ENCODE measurements at places on chromosomes 4 and X. TPM values are rescaled to one million over a fixed set of nuclear protein-coding genes. Genes with fewer than 3 reads are reported as not detected.

GRCh38 chr4:151874328-151874727 is 113.5 kb upstream of the GATB start:
- DNase-seq: no peak

- peak; percentile 57 for DNase-seq
Measured at GRCh38 chrX:38627683-38628082, 66.3 kb downstream of the TSPAN7 start.

DNA sequence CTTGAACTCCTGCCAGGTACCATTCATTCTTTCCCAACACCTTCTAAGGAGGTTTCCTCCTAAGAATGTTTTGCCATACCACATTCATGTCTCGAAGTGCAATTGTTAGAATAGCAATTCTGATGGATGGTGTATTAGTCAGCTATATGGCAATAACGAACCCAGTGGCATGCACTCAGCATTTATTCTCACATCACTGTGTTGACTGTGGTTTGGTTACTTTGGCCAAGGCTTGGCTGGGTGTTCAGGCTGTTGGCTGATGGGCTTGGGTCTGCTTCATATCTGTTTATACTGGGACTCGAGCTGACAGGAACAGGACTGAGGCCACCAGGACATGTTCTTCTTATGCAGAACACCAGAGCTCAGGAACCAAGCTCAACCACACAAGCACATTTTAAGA is 31.7 kb downstream of the PSAPL1 start:
- peak; percentile 26 for DNase-seq

- peak; percentile 85 for DNase-seq
Measured at GRCh38 chr4:40672528-40673522, 43.2 kb upstream of the RBM47 start.

DNA sequence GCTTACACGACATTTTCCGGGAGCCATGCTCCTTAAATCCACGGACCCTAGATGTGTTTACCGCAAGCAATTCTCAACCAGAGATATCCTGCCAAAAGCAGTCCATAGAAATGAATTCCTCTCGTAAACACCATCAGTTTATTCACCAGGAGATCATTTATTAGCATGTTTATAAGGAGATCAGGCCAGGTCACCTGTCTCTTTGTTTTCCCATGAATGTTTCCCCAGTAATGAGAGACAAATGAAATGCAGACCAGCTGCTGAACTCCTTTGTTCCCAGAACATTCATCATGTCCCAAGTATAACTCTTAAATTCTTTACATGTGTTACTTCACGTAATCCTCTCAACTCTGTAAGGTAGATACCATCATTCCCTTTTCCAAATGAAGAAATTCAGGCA is 137.1 kb downstream of the DDX53 start:
- DNase-seq: no peak

DNA sequence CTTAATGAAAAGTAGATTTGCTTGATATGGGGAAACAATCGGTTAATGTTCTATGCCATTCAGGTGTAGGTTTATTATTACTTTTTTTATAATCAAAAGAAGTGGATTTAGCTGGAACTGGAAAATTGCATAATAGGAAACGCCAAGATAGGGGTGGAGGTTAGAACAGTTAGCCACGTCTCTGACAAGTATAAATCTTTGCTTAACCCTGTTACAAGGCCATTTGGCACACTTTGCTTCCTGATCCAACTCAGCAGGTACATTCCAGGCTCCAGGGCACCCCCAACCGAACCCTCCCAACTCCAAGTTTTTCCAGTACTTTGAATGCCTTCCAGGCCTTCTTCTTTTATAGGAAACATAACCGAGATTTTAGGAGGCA is 50.6 kb upstream of the ACSL4 start:
- peak; percentile 84 for DNase-seq

DNA sequence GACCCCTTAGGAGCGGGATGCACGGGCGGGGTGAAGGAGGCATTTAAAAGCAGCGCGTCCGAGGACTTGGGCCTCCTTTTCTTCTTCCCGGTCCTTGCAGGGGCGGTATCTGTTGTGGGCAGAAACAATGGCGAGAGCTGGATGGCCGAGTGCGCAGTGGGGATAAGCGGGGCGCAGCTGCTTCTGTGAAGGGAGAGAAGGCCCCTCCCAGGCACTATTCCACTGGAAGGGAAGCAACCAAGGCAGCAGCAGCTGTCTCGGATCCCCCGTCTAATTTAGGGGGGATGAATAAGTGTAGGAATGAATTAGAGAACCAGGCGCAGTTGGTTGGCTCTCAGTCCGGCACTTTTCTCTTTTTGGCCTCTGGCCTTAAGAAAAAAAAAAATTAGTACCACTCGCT is 995 bp downstream of the SMARCA5 start:
- DNase-seq: peak; percentile 48

- DNase-seq: peak; percentile 40
Measured at GRCh38 chrX:120453985-120454384, 15.1 kb downstream of the LAMP2 start.

DNA sequence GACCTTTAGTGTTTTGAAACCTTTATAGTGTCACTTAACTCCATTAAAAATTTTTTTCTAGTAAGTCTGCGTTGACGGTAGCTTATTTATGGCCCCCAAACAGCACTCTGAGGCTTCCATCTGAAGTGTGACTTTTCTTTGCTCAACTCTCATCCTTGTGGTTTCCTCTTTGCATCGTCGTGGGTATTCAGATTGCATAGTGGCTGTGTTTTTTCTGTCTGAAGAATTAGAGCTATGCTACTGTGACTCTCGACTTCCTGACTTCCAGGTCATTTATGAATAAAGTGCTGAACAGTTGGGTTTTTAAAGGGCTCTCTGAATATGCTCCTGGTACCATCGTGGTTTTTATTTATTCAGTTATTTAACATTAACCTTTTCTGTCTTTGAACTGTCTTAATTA is 44.9 kb downstream of the JADE1 start:
- no peak for DNase-seq

DNA sequence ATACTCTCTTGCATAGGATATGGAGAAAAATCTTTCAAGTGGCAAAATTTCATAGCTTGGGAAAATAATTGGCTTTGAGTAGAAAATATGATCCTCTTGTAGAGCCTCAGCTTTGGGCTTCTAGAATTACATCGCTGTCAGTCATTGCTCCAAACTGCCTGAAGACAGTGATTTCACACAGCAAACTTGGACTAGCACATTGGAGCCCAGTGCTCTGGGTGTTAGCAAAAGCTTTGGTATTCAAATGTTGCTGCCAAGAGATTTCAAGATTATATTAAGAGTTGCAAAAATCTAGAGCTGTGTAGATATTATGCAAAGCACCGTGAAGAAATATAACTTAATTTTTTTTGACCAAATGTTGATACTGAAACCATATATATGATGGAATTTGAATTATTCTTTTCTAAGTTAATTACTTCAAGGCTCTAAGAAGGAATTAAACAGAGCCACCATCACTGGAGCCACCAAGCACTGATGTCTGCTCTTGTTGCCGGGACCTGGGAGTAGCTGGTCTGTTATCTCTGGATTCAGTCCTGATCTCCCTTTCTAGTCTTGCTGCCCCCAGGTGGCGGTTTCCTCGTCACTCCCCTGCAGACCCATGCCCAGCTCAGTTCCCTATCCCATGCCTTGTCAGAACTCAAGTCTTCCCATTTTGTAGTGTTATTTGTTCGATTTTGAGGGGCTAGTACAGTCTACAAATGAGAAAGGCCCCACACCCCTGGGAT is 260.7 kb upstream of the SFRP2 start:
- peak; percentile 64 for DNase-seq

GRCh38 chr4:15385928-15386327 is 41.9 kb upstream of the C1QTNF7 start:
- DNase-seq: no peak

- peak; percentile 4 for DNase-seq
Measured at GRCh38 chrX:36640232-36640631, 367.9 kb upstream of the FAM47C start.

DNA sequence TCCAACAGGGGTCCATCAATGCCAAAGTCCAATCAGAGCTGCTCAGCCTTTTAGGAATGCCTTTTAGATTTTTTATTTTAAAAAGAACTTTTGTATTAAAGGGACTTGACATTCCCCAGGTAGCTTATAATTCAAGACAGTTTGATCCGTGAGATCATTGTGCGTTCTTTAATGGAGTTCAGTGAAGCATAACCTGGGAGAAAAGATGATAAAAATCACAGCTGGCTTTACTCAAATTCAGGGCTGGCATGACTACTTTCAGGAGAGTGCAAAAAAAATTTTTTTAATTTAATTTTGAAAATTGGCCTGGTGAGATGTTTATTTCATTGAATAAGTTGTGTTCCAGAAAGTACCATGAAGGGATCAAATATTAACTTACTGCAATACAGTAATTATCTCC is 118.2 kb downstream of the VCX2 start:
- DNase-seq: no peak

DNA sequence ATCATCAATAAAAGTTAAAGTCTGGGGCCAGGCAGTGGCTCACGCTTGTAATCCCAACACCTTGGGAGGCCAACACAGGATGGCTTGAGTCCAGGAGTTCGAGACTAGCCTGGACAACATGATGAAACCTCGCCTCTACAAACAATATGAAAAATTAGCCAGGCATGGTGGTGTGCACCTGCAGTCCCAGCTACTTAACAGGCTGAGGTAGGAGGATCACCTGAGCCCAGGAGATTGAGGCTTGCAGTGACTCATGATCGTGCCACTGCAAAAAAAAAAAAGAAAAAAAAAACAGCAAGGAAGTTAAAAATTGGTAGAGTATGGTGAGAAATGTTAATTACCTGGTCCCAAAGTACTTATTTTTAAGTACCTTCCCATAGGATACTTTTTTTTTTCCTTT is 27.5 kb downstream of the FBXW7 start:
- peak; percentile 31 for DNase-seq

The MAGEC2 gene
- not detected for total RNA-seq

The TCEAL4 gene
- total RNA-seq: 63.7 TPM

The MAGEC3 gene
- total RNA-seq: not detected

The KIF4A gene
- 13.6 TPM for total RNA-seq

The FOXR2 gene
- not detected for total RNA-seq

The GAGE2A gene
- not detected for total RNA-seq

All from MCF 10A (cell line).